ENCODE measurements at places on chromosomes 12 and 14. TPM values are rescaled to one million over a fixed set of nuclear protein-coding genes. Genes with fewer than 3 reads are reported as not detected.
A peak's percentile ranks its signal among the peaks of the same experiment; 100 is the strongest.

DNA sequence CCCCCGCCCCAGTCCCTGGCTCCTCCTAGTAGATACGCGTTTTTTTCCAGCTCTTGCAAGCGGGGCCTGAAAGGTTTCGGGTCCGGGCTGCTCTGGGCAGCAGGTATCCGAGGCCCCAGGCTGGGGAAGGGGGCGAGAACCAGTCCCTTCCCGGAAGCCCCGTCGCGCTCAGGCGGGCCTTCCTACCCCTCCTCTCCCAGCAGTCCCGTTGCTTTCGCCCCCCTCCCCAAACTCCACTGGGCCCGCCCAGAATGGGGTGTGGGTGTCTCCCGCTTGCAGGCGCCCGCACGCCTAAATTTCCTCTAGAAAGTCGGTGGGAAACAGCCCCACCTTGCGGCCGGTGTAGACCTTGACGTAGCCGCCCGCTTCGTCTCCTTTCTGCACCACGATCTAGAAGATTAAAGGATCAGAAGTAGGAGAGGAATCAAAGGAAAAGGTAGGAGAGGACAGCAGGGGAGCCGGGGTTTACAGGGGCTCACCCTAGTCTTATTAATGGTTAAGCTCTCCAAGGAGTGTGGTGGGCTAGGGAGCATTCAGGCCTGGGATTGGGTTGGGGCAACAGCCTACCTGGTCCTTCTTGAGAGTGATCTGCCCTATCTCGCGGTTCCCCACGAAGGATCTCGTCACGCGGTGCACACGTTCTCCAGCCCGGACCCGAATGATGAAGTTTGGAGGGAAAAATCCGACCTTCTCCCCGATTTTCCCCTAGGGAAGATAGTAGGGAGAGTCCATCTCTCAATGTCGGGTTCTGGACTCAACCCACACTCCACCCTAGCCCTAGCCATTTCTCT is 7.3 kb downstream of the STAC3 start:
- peak overlapping the region; percentile 44 for H3K4me3 ChIP-seq
- H3K36me3 ChIP-seq, result peaks cover 2% of the 10 kb centered on the region
- peaks cover 55% of the 10 kb centered on the region for H3K4me1 ChIP-seq

BBS10 gene
- total RNA-seq, result 4.0 TPM

DNA sequence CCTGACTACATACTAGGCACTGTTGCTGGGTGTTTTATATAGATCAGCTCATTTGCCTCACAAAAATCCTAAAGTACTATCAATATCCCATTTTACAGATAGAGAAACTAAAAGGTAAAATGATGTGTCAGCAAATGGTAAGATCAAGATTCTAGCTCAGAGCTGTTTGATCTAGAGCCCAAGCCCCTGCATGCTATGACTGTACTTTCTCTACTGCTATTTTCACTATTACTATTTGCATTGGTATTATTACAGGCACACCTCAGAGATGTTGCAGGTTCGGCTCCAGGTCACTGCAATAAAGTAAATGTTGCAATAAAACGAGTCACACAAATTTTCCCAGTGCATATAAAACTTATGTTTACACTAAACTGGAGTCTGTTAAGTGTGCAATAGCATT is 10.9 kb downstream of the ISCU start:
- H3K27me3 ChIP-seq, result peaks cover 3% of the 10 kb centered on the region
- peaks cover 16% of the 10 kb centered on the region for H3K36me3 ChIP-seq
- H3K27ac ChIP-seq, result no peak overlapping the region
- H3K4me3 ChIP-seq, result no peak overlapping the region

DNA sequence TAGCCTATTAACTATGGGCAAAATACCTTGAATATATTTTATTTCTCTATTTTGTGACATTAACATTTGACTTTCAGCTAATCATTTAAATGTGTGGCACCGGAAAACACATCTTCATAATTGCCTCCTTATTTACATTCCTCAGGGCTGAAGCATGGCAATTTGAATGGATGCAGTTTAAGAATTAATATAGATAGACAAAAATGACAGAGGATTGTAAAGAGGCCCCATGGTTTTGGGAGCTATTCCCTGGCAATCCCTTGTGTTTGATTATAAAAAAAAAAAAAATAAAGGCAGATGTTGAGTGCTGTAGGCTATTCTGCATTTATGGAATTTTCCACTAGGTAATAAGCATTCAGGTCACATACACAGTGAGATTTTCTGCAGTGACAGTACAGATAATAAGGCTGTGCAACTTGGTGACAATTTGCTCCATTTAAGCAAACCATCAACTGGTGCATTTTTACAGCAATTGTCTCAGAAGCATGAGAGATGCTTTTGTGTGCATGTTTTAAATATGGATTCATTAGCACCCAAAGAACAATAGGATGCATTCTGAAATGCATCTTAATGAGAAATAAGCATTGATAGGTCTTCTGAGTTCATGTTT is 123.2 kb upstream of the SLC38A4 start:
- no peak overlapping the region for H3K4me3 ChIP-seq
- DNase-seq, result no peak
- peaks cover 2% of the 10 kb centered on the region for H3K27me3 ChIP-seq
- H3K36me3 ChIP-seq, result no peaks in the 10 kb centered on the region
- no peak overlapping the region for H3K27ac ChIP-seq

GRCh38 chr14:89373185-89373584 is 43.8 kb downstream of the FOXN3 start:
- no peak for DNase-seq
- peaks cover 35% of the 10 kb centered on the region for H3K4me1 ChIP-seq
- H3K27me3 ChIP-seq, result no peaks in the 10 kb centered on the region

DNA sequence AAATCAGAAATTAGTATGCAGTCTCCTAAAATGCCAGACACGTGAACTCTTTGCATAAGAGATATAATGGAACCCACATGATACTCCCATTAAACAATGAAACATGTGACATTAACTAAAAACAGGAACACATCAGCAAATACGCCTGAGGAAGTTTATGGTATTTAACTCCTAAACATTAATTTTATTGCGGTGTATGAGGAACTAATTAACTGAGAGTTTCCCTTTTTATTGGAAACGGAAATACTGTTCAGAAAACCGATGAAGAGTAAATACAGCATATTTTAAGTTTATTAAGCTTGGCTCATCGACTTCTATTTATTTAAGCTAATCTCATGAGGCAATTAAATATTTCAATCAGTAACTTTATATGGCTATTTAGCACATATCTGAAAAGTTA is 290.3 kb downstream of the SOX5 start:
- DNase-seq, result no peak
- H3K36me3 ChIP-seq, result no peaks in the 10 kb centered on the region
- H3K4me3 ChIP-seq, result no peak overlapping the region
- H3K27ac ChIP-seq, result no peak overlapping the region
- no peaks in the 10 kb centered on the region for H3K27me3 ChIP-seq

DNA sequence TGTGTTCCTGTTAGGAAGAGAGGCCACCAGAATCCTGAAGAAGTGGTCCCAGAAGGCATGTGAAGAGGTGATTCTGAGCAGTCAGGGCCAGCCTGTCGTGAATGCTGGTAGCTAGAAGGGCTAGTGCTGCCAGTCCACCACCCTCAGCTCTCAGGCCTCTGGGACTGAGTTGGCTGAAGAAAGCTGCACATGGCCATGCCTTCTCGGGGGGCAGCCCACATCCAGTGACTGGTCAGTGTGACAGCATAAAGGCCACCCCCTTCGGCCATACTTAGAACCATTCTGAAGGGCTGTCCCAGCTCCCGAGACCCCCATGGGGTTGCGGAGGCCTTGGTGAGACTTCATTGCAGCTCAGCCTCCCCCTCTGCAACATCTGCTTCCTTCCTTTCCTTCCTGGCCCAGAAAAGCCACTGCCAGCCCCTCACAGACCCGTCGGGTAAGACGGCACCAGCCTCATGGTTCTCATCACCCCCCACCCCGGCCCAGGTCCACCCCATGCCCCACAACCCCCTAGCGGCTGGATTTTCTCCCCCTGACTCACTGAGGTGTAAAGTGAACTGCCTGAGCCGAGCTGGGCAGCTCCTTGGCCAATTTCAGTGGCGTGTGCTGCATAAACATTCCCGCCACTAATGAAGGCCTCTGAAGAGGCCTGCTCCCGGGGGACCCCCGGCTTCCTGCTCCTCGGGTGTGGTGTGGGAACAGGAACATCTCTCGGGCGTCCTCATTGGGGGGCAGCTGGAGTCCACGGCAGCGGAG is 49.5 kb upstream of the DIO3 start:
- H3K4me3 ChIP-seq, result no peak overlapping the region
- no peaks in the 10 kb centered on the region for H3K36me3 ChIP-seq
- H3K27me3 ChIP-seq, result no peaks in the 10 kb centered on the region
- no peak for DNase-seq
- no peak overlapping the region for H3K27ac ChIP-seq

- H3K27me3 ChIP-seq, result no peaks in the 10 kb centered on the region
- no peaks in the 10 kb centered on the region for H3K36me3 ChIP-seq
- H3K4me3 ChIP-seq, result no peak overlapping the region
- H3K27ac ChIP-seq, result no peak overlapping the region
- H3K4me1 ChIP-seq, result no peaks in the 10 kb centered on the region
Observed at GRCh38 chr12:83473408-83474095, 786.8 kb downstream of the TMTC2 start.

DNA sequence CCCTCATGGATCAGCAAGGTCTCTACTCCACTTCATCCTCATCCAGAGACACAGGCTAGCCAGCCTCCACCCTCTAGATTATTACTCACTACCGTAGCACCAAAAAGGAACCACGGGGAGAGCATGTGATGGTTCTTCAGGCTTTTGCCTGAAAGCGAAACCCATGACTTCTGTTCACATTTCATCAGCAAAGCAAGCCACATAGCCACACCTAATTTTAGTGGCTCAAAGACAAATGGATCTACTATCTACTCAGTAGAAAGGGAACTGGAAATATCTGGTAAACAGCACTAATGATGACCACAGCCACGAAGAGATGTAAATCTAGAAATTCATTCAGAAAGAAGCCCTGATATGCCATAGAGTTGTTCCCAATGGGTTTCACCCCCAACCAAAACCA is 51.4 kb downstream of the VCPKMT start:
- H3K27ac ChIP-seq, result peak overlapping the region; percentile 94
- H3K36me3 ChIP-seq, result peaks cover 44% of the 10 kb centered on the region
- H3K27me3 ChIP-seq, result no peaks in the 10 kb centered on the region
- DNase-seq, result peak; percentile 87
- H3K4me1 ChIP-seq, result peaks cover 80% of the 10 kb centered on the region

- no peaks in the 10 kb centered on the region for H3K27me3 ChIP-seq
- no peaks in the 10 kb centered on the region for H3K36me3 ChIP-seq
- no peak overlapping the region for H3K27ac ChIP-seq
Observed at GRCh38 chr12:65585648-65586602, 238.4 kb upstream of the HMGA2 start.

GRCh38 chr12:2960390-2960956 is 1.3 kb downstream of the TEAD4 start:
- DNase-seq, result peak; percentile 23
- H3K36me3 ChIP-seq, result no peaks in the 10 kb centered on the region
- peak overlapping the region; percentile 70 for H3K4me3 ChIP-seq
- H3K4me1 ChIP-seq, result peaks cover 15% of the 10 kb centered on the region
- peaks cover 56% of the 10 kb centered on the region for H3K27me3 ChIP-seq
- H3K27ac ChIP-seq, result no peak overlapping the region

- DNase-seq, result no peak
- H3K4me3 ChIP-seq, result no peak overlapping the region
- H3K27me3 ChIP-seq, result no peaks in the 10 kb centered on the region
- H3K36me3 ChIP-seq, result no peaks in the 10 kb centered on the region
Observed at GRCh38 chr12:91575630-91576029, 393.0 kb upstream of the DCN start.

DNA sequence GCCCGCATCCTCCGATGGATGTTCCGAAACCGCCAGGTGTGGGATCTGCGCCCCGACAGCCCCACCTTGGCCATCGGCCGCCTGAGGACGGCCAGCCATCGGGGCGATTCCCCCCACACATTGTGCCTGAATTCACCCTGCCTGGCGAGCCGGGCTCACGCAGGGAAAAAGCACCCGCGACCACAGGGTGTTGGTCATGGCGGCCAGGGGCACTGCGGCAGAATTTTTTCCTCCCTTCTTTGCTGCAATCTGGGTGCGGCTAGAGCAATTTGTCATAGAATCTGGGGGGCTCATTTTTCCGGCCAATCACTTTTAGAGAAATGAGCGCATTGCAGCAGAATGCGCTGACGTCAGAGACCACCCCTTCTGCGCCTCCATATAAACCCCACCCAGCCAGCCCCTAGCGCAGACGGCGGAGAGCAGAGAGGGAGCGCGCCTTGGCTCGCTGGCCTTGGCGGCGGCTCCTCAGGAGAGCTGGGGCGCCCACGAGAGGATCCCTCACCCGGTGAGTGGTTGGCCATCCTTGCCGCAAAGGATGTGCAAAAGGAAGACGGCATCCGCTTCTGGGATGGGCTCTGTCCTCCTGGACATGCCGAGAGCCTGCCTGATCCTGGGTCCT is at the start of gene MEG3:
Gene MEG3 (plus strand): TSS at position 406 of the 619 bp plus-strand sequence.
- peaks cover 6% of the 10 kb centered on the region for H3K4me1 ChIP-seq
- H3K27me3 ChIP-seq, result peaks cover 42% of the 10 kb centered on the region
- DNase-seq, result no peak
- H3K36me3 ChIP-seq, result no peaks in the 10 kb centered on the region
- H3K27ac ChIP-seq, result no peak within 1 kb of the TSS

GRCh38 chr12:62435303-62436163 is 31.1 kb upstream of the MON2 start:
- peaks cover 19% of the 10 kb centered on the region for H3K4me1 ChIP-seq
- peak; percentile 54 for DNase-seq
- H3K27me3 ChIP-seq, result peaks cover 42% of the 10 kb centered on the region
- peak overlapping the region; percentile 78 for H3K4me3 ChIP-seq
- no peaks in the 10 kb centered on the region for H3K36me3 ChIP-seq
- no peak overlapping the region for H3K27ac ChIP-seq

STYK1 gene
- 5.3 TPM for total RNA-seq

DNA sequence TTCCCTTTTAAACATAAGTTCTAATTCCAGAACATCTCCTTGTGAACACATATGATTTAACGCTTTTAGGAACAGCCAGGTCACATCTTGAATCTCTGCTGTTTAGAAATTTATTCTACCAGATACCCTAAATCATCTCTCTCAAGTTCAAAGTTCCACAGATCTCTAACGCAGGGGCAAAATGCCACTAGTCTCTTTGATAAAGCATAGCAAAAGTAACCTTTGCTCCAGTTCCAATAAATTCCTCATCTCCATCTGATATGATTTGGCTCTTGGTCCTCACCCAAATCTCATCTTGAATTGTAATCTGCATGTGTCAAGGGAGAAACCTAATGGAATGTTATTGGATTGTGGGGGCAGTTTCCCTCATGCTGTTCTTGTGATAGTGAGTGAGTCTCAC is 96.3 kb upstream of the PLEKHA5 start:
- no peak overlapping the region for H3K27ac ChIP-seq
- no peaks in the 10 kb centered on the region for H3K4me1 ChIP-seq
- H3K4me3 ChIP-seq, result no peak overlapping the region
- no peaks in the 10 kb centered on the region for H3K36me3 ChIP-seq
- H3K27me3 ChIP-seq, result no peaks in the 10 kb centered on the region
